Suppressor macrophage (primary cell): ENCODE measurements at places on chromosomes 11 and 22.
A peak's percentile ranks its signal among the peaks of the same experiment; 100 is the strongest.

DNA sequence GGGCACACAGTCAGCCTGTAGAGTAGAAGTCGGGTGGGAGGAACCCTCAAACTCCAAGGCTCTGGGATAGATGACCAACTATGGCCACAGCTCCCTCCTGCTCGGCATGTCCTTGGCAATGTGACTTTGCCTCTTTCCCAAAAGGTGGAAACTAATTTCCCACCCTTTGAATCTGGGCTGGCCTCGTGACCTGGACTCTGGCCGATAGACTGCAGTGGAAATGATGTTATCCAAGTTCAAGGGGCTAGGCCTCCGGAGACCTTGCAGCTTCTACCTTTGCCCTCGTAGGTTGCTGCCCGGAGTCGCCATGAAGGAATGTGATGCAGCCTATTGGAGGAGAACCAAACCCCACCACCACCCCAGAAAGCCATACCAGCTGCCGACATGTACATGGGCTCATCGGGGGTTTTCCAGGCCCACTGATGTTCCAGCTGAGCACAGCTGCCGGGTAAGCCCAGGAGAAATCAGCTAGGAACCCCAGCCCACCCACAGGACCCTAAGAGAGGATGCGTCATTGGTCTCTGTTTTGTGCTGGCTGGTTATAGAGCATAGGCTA, 30.4 kb downstream of the KCNJ4 start:
- no peak for DNase-seq

DNA sequence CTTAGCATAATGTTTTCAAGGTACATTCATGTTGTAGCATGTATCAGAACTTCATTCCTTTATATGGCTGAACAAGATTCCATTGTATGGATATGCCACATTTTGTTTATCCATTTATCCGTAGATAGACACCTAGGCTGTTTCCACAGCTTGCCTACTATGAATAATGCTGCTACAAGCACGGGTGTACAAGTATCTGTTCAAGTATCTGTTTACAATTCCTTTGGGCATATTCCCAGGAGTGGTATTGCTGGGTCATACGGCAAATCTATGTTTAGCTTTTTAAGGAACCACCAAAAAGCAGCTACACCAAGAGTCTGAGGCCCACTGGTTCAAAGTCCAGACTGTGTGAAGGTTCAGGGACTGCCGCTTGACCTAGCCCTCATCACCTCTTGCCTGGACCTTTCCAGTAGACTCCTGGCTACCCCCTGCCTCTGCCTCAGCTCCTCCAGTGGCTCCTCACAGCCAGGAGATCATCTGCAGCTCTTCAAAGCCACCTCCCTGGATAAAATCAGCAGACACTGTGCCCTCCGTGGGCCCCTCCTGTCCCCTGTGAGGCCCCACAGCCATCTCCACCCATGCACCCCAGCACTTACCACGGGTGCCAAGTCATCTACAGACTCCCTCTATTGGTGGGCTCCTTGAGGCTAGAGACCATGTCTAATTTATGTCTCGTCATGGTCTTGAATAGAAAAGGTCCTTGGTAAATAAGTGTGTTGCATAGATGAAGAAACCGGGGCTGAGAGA, 160.3 kb downstream of the MN1 start:
- no peak for DNase-seq

- DNase-seq = no peak
Measured at GRCh38 chr11:76613901-76614300, 56.6 kb downstream of the LRRC32 start.

- no peak for DNase-seq
Measured at GRCh38 chr11:58637371-58637770, 14.9 kb downstream of the CNTF start.

DNA sequence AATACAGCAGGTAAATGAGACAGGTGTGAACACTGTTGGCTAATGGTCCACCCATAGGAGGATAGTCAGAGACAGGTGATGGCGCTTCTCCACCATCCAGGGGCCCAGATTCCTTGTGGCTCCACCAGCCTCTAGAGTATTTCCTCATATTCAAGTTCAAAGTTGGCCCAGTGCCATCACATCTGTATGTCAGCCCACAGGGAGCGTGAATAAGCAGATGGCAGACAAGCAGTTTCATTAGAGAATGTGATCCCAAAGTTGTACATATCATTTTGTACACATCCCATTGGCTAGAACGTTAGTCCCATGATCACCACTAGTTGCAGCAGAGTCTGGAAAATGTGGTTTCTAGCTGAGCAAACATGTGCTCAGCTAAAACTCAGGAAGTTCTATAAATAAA, 11.0 kb upstream of the CWF19L2 start:
- peak; percentile 33 for DNase-seq
